ENCODE measurements at places on chromosomes 3 and 15. TPM values are rescaled to one million over a fixed set of nuclear protein-coding genes. Genes with fewer than 3 reads are reported as not detected.

GRCh38 chr15:82898961-82899360, 53.6 kb downstream of the HOMER2 start:
- DNase-seq: no peak

ZNF80 gene
- 0.12 TPM for total RNA-seq

DNA sequence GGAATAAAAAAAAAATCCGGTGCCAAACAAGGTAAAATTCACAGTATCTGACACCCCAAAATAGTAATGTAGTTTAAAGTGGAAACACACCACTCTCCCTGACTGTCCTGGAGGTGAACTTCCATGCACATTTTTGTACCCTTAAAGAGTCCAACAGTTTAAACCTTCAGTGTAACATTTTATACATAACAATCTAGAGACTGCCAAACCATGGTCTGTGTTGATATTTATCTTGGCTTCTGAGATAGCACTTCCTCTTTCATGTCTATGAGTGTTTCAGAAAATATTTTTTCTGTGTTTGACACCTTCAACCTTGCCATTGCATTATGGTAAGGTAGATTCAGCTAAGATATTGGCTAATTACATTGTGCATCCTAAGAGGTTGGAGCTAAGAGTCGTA, 13.9 kb downstream of the TMEM45A start:
- DNase-seq: no peak

- DNase-seq: no peak
Observed at GRCh38 chr15:75749820-75750219, 37.2 kb upstream of the CSPG4 start.

GRCh38 chr3:196124608-196125007, 42.7 kb upstream of the TFRC start:
- DNase-seq: no peak

CNTN4 gene
- total RNA-seq: 3.0 TPM

CHP1 gene
- total RNA-seq: 67.0 TPM

Data from ovary (tissue), 10 donors.